H1 (cell line): ENCODE measurements at places on chromosomes 7 and 10. TPM values are rescaled to one million over a fixed set of nuclear protein-coding genes. Genes with fewer than 3 reads are reported as not detected.

DNA sequence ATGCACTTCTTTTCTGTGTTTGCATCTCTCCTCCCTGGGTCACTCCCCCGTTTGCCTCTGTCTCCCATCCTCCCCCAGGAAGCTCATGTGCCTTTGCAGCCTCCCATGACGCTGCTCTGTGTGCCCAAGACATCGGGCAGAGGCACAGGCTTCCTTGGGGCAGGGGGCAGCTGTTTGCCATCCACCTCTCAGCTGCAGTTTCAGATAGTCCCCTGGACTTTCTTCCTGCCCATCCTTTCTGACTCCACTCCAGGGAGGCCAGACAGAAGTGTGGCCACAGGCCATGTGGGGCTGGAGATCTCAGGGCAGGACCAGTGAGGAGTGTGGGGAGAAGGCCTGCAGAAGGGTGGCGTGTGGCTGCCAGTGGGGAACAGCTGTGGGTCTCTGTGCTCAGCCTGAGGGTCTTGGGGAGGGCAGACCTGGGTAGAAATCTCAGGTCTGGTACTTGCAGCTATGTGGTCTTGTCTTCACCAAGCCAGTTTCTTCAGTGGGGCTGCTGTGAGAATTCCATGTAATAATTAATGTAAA lies 10.6 kb upstream of the SAMD8 start:
- no peak for DNase-seq

- DNase-seq: no peak
Observed at GRCh38 chr10:16016688-16017087, 156.4 kb upstream of the MINDY3 start.

GRCh38 chr10:97916586-97916985 lies 66.9 kb downstream of the GOLGA7B start:
- DNase-seq: no peak

DNA sequence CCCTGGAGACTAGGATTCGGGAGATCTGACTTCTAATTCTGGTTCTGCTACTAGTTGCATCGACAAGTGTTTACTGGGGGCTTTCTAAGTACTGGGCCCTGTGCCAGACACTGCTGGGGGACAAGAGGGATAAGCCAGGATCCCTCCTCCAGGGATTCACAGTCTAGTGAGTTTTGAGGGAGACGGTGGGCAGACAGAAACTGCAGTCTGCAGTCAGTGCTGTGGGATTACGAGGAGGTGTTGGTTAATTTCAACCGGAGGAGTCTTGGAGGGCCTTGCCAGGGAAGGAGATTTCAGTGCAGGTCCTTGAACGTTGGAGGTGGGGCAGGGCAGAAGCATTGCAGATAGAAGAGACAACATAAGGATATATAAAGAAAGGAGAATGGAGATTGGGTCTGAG lies 3.5 kb upstream of the KCNH2 start:
- no peak for DNase-seq

DNA sequence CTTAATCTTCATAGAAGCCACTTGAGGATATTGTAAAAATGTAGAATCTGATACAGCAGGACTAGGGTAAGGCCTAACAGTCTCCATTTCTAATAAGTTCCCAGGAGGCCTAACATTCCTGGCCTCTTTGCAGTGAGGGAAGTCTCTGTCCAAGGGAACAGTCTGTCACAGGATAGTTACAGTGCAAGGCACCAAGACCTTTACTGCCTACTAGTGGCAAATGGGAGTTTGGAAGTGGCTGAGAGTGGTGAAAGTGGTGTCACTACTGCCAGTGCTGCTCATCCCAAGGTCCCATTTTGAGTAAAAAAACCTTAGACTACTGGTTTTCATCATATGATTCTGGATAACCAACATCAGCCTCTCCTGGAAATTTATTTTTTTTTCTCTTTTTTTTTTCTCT lies 619.5 kb upstream of the SEMA3D start:
- DNase-seq: no peak

- DNase-seq: no peak
Observed at GRCh38 chr10:75358132-75358531, 43.4 kb downstream of the ZNF503 start.

- DNase-seq: no peak
Observed at GRCh38 chr10:103969857-103970627, 3.1 kb downstream of the SLK start.

DNA sequence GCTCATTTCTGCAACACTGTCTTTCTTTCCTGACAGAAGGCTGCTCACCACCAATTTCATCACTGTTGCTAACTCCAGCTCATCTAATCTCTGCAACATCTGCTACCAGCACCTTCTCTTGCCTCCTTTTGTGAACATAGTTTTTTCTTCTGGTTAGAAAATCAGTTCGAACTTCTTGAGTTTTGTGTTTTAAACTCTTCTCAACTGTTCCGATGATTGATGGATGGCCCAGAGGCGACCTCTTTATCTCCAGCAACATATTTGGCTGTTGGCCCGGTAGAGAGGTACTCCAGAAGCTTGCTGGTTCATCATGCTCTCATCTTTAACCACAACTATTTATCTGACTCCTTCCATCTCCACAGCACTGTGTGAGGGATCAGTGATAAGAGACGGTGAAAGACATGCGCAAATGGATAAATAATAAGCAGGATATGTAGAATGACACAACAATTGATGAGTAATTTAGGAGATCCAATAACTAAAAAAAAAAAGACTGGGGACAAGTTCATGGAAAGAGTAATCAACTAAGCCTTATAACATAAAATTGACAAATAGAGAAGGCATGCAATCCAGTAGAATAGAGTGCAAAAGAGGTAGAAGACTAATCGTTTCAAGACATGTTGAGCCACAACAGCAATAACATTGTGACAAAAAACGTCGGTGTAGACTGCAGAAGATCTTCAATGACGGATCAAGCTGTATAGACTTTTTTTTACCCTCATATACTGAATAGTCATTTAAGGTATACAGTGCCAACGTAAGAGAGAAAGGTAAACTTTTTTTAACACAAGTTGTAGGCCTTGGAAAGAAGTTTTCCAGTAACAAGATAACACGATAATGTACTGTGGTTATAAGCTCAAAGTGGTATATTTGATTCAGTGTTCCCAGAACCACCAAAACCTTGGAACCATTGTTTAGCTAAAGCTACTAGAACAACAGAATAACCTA lies 152.2 kb downstream of the CRPPA start:
- DNase-seq: no peak

Gene GARIN1A
- 0.03 TPM in 1 of 2 replicates, not detected in the other for polyA plus RNA-seq

Gene GIMAP1
- polyA plus RNA-seq: not detected in 2 replicates

Gene GIMAP2
- not detected in 2 replicates for polyA plus RNA-seq

Gene TEX36
- polyA plus RNA-seq: not detected in 2 replicates

Gene GDF2
- not detected in 2 replicates for polyA plus RNA-seq

Gene MRPS24
- 347 and 410 TPM in 2 replicates for polyA plus RNA-seq
